Heart right ventricle (tissue), 16 donors: ENCODE measurements at places on chromosomes 2 and 18. TPM values are rescaled to one million over a fixed set of nuclear protein-coding genes. Genes with fewer than 3 reads are reported as not detected.

The PER2 gene
- 8.8 TPM for total RNA-seq

The B4GALT6 gene
- 4.8 TPM for total RNA-seq

The NLRC4 gene
- 0.42 TPM for total RNA-seq

The ZAP70 gene
- total RNA-seq: 1.8 TPM

The POLR1A gene
- total RNA-seq: 19.8 TPM

The XDH gene
- not detected for total RNA-seq

The RAPGEF4 gene
- total RNA-seq: 6.6 TPM

The TNFRSF11A gene
- total RNA-seq: 0.34 TPM

The ANKRD36C gene
- total RNA-seq: 6.1 TPM

The CYB5A gene
- 61.0 TPM for total RNA-seq

The SMC6 gene
- total RNA-seq: 10.9 TPM

The RIT2 gene
- not detected for total RNA-seq

The PID1 gene
- 3.6 TPM for total RNA-seq

The IGFBP5 gene
- 170 TPM for total RNA-seq

The ALLC gene
- not detected for total RNA-seq

The CCDC141 gene
- total RNA-seq: 270 TPM

The ANKRD29 gene
- total RNA-seq: 5.6 TPM

The LBX2 gene
- 1.5 TPM for total RNA-seq

The DSEL gene
- 2.9 TPM for total RNA-seq

The FBXO41 gene
- 0.92 TPM for total RNA-seq

The COLEC12 gene
- 7.6 TPM for total RNA-seq

The SATB2 gene
- 1.1 TPM for total RNA-seq

The SLC38A11 gene
- total RNA-seq: 0.11 TPM

The SNED1 gene
- 5.6 TPM for total RNA-seq

The CNRIP1 gene
- 9.5 TPM for total RNA-seq
